ENCODE measurements at places on chromosomes 3 and 15.

GRCh38 chr3:22453906-22454535 lies 703.0 kb upstream of the ZNF385D start:
- DNase-seq = no peak

DNA sequence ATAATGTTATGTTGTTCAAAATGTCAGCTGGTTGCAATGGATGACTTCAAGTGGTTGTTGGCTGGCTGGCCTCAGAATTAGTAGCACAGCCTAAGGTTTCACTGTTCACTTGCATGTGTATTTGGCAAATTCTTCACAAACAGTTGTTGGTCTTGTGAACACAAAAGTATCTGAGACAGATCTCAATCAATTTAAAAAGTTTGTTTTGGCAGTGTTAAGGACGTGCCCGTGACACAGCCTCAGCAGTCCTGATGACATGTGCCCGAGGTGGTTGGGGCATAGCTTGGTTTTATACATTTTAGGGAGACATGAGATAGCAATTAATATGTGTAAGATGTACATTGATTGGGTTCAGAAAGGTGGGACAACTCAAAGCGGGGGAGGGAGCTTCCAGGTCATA lies 436.0 kb downstream of the AGBL1 start:
- no peak for DNase-seq

DNA sequence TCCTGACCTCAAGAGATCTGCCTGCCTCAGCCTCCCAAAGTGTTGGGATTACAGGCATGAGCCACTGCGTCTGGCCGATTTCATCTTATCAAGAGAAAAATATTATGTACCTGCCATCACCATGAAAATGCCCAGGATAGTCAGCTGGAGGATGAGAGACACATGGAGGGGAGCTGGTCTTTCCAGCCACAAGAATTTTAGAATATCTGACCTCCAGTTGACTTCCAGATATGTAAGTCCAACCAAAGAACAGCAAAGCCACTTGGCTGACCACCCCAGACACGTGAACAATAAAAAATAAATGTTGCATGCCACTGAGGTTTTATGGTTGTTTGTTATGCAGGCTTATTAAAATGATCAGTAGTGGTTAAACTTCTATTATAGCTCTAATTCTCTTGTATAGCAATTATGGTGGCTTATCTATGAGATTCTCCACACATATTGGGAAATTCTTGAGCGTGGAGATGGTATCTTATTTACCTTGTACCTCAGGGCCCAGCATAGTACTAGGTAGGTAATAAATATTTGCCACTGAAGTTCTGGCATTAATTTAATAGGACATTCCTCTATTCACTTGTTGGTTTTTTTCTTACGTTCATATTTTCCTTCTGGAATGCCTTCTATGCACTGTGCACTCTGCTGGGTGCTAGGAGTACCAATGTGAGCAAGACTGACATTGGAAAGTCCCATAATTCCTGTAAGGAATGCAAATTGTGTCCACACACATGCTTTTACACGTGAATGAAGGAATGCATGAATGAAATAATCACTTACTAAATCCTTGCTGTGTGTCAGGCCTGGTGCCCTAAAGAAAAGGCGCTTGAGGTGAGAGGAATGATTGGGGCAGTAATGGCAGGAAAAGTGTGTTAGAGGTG lies 77.6 kb downstream of the EDEM1 start:
- DNase-seq = no peak

- no peak for DNase-seq
Measured at GRCh38 chr15:28079313-28079969, 19.7 kb downstream of the OCA2 start.

- DNase-seq = no peak
Measured at GRCh38 chr15:56249092-56249491, 5.4 kb upstream of the RFX7 start.

GRCh38 chr15:29615791-29616190 lies 206.5 kb downstream of the TJP1 start:
- no peak for DNase-seq

GRCh38 chr3:134276086-134276485 lies 25.4 kb upstream of the RYK start:
- no peak for DNase-seq

DNA sequence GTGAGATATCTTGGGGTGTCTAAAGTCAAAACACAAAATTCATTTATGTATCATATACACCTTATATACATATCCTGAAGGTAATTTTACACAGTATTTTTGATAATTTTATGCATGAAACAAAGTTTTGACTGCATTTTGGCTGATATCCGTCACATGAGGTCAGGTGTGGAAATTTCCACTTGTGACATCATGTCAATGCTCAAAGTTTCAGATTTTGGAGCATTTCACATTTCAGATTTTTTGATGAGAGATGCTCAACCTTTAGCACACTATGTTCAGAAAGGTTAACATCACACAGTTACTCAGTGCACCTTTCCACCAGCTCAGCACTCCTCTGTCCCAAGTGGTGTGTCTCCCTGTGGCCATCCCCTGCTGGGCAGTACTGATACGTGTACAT lies 37.7 kb upstream of the CPB1 start:
- DNase-seq = no peak

DNA sequence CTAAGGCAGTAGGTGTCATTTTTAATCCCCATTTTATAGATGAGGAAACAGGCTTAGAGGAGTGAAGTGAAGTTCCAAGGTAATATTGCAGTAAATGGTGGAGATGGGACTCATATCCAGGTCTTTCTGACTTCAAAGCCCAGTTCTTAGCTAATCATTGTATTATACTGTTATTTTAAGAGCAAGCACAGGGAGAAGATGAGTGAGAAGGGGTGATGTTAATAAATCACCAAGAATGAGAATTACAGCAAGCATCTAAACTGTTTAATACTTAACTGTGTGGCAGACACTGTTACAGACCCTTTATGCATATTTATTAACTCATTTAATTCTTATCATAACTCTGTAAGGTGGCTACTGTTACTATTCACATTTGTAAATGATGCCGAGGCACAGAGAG lies 61.2 kb downstream of the VPS8 start:
- no peak for DNase-seq

DNA sequence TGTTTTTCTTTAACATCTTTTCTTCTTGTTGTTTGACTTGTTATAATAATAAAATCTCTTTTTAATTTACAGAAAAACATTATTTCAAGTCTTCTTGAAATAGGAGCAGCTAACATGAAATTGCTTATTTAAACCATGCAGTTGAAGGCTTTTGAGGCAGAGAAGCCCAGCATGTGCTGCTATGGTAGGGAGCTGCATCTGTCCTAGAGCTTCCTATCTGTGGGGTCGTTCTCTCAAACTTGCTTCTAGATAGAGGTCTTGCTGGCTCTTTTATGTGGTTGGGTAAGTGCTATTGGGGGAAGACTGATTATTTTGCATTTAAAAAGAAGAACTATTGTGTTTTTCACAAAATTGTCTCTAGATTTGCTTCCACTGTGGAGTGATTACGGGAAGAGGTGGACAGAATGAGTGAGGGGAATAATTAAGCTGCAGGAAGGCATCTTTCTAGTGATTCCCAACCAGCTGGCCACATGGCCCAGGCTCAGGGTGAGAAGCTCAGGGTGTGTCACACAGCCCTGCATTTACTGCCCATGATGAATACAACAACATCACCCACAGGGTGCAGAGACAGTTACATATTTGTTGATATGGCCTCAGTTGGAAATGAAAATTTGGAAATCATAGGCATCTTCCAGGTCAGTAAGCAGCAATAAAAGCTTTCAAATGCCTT lies 98.7 kb downstream of the CHST2 start:
- no peak for DNase-seq

DNA sequence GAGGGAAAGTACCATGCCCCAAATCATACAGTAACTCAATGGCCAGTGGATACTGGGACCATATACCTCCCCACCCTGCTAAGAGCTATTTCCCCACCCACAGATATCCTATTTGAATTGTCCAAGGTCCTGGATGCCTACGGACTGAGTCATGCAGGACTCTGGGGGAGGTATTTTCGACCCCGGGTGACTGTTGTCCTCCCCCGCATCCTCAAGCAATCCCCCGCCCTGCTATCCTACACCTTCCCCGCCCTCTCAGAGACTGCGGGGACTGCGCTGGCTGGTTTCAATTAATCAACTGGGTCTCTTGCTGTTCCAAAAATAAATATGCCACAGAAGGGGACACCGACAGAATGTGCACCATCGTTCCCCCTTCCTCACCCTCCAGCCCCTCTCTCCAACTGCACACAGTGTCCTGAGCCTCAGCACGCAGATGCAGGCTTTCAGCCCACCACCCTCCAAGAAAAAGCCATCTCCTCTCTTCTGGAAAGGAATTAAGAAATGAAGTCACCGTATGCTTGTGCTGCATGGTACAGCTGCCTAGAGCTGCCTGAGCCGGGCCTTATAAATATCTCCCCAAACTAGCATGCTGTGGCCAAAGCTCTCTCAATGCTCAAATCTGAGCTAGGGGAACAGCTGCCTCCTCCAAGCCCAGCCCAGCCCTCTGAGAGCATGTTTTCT lies 8.1 kb downstream of the CAV3 start:
- DNase-seq = no peak

DNA sequence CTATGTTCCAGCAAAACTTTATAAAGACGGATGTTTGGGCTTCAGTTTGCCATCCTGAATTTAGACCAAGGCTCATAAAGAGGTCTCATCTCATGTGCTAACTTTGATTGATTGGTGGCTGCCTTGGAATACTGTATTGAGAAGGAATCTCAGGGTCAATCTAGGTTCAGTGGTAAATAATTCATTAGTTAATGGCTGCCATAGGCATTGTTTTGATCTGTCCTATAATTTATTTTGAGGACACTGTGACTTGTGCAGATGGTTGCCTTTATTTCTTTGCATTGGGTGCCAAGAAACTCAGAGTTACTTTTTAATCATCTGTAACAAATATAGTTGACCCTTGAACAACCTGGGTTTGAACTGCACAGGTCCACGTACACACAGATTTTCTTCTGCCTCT lies 159.8 kb downstream of the B3GALNT1 start:
- no peak for DNase-seq

DNA sequence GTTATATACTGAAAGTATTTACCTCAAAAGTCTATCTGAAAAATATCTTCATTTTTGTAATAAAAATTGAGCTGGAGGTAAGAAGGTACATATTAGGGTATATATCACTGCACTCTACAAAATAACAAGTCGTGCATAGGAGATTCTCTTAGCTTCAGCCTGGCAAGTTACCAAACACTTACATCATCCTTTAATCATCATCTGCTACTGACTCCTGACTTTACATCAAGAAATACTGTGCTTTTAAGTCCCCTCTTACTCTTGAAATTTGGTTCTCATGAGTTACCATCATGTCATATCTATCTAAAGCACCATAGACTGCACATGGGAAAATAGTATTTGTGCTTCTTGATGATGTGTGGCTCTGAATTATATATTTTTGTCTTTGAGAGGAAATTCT lies 50.8 kb downstream of the LYSMD4 start:
- no peak for DNase-seq

DNA sequence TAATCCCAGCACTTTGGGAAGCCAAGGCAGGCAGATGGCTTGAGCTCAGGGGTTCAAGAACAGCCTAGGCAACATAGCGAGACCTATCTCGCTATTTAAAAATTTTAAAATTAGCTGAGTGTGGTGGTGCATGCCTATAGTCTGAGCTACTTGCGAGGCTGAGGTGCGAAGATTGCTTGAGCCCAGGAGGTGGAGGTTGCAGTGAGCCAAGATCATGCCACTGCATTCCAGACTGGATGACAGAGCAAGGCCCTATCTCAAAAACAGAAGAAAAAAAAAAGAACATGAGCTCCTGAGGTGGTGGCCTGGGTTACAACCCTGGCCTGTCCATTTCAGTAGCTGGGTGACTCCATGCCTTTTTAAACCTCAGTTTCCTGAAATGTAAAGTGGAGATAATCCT lies 7.2 kb downstream of the DNASE1L3 start:
- no peak for DNase-seq

- DNase-seq = no peak
Measured at GRCh38 chr15:68106656-68107055, 52.5 kb downstream of the PIAS1 start.

- DNase-seq = no peak
Measured at GRCh38 chr15:36622197-36622795, 42.9 kb downstream of the CDIN1 start.

DNA sequence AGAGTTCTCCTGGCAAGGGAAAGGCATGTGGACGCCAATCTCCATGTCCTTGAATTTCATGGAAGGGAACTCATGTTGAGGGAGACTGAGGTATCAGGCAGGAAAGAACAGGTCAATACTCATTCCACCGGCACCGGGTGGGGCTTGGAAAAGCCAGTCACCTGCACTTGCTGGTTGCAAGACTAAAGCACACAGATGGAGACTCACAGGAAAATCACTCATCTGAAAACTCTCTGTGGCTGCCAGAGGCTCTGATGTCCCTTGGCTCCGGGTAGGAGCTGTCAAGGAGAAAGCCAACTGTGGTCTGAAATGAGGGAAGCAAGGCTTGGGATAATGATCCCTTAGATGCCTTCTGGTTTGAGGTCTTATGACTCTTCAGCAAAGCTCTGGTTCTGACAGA lies 8.7 kb upstream of the CGNL1 start:
- no peak for DNase-seq

GRCh38 chr3:87797872-87798566 lies 260.8 kb downstream of the CGGBP1 start:
- DNase-seq = no peak

GRCh38 chr3:119013951-119014350 lies 20.7 kb downstream of the IGSF11 start:
- no peak for DNase-seq

Data from activated T-helper 1 cell treated with Interleukin-2 at 50 U/mL for 16 hours (primary cell).